ENCODE measurements at places on chromosomes 2 and 18.

- no peak overlapping the region for H3K4me3 ChIP-seq
- no peak overlapping the region for H3K27ac ChIP-seq
- DNase-seq, result no peak
- H3K36me3 ChIP-seq, result no peaks in the 10 kb centered on the region
- peaks cover 10% of the 10 kb centered on the region for H3K4me1 ChIP-seq
Measured at GRCh38 chr2:119429225-119429981, 2.3 kb upstream of the TMEM37 start.

DNA sequence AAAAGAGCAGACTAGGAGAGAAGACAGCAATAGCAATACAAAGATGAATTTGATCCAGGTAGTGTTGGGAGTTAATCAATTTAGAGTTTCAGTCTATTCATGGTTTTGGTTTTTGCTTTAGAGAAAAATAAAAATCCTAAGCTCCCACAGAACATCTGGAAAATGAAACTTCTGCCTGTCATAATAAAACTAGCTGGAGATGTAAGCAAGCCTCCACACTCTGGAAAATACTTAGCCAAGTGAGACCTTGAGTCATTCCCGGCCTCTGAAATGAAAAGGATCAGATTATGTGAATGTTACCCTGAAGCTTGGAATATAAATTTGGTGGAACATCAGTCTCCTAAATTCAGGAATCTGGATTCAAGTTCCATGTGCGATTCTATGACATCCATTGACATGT, 485.6 kb upstream of the SPRED2 start:
- H3K27ac ChIP-seq, result no peak overlapping the region
- H3K27me3 ChIP-seq, result no peaks in the 10 kb centered on the region
- no peak overlapping the region for H3K4me3 ChIP-seq
- H3K4me1 ChIP-seq, result no peaks in the 10 kb centered on the region

GRCh38 chr18:7633171-7633570, 66.1 kb downstream of the PTPRM start:
- no peaks in the 10 kb centered on the region for H3K36me3 ChIP-seq
- no peak overlapping the region for H3K4me3 ChIP-seq
- H3K4me1 ChIP-seq, result peaks cover 14% of the 10 kb centered on the region
- H3K27me3 ChIP-seq, result no peaks in the 10 kb centered on the region
- H3K27ac ChIP-seq, result no peak overlapping the region

GRCh38 chr2:121078899-121079298, 206.1 kb downstream of the TFCP2L1 start:
- H3K36me3 ChIP-seq, result no peaks in the 10 kb centered on the region
- DNase-seq, result no peak
- no peak overlapping the region for H3K4me3 ChIP-seq
- no peaks in the 10 kb centered on the region for H3K4me1 ChIP-seq

DNA sequence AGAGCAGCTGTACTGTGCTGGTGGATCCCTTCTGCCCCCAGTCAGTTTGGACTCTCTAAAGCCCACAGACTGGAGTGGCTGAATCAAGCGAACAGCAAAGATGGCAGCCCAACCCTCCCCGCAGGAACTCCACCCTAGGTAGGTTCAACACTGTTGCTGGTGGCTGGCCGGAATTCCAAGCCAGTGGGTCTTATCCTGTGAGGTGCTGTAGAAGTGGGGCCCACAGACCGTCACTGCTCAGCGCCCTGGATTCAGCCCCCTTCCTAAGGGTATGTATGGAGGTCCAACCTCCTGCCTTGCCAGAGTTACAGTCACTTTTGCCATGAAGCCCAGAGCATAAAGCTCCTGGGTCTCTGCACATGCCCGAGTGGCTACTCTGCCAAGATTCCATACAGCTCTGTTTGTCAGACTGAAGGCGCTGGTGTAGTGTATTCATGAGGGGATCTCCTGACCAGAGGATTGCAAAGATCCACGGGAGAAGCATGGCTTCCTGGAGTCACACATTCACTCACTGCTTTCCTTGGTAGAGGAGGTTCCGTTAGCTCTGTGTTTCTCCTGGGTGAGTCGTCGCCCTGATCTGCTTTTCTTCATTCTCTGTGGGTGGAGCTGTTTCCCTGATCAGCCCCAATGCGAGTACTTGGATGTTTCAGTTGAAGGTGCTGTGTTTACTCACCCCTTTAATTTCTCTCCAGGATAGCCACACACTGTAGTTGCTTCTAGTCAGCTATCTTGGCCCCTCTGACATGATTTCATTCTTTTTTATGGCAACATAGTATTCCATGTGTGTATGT, 293.6 kb upstream of the THUMPD2 start:
- no peaks in the 10 kb centered on the region for H3K4me1 ChIP-seq
- no peak overlapping the region for H3K4me3 ChIP-seq
- DNase-seq, result no peak
- no peak overlapping the region for H3K27ac ChIP-seq
- no peaks in the 10 kb centered on the region for H3K36me3 ChIP-seq
- no peaks in the 10 kb centered on the region for H3K27me3 ChIP-seq

Measured in heart left ventricle (tissue), 16 donors.